Liver (tissue), 10 donors: ENCODE measurements at places on chromosomes 4 and X.

DNA sequence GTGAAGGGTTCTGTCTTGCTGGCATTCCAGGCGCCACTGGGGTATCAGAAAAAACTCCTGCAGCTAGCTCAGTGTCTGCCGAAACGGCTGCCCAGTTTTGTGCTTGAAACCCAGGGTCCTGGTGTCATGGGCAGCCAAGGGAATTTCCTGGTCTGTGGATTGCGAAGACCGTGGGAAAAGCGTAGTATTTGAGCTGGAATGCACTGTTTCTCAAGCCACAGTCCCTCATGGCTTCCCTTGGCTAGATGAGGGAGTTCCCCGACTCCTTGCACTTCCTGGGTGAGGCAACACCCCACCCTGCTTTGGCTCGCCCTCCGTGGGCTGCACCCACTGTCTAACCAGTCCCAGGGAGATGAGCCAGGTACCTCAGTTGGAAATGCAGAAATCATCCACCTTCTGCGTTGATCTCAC lies 40.1 kb downstream of the NOP14 start:
- DNase-seq: no peak
- H3K4me3 ChIP-seq: no peak overlapping the region
- H3K36me3 ChIP-seq: peaks cover 28% of the 10 kb centered on the region
- H3K27me3 ChIP-seq: no peaks in the 10 kb centered on the region
- H3K27ac ChIP-seq: no peak overlapping the region

DNA sequence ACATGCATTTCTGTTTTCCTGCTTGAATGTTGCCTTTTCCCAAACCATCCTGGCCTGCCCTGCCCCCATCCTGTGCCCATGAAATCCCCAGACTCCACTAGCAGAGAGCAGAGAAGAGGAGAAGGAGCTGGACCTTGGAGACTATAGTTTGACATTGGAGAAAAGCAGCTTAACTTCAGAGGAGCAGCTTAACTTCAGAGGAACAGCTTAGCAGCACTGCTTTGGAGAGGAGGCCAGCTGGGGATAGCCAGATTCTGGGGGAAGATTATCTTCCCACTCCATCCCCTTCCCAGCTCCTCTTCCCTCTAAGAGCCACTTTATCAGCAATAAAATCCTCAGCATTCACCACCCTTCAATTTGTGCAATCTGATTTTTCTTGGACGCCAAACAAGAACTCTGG lies 443.0 kb downstream of the PCDH10 start:
- no peaks in the 10 kb centered on the region for H3K27me3 ChIP-seq
- H3K4me3 ChIP-seq: no peak overlapping the region
- H3K4me1 ChIP-seq: no peaks in the 10 kb centered on the region
- H3K27ac ChIP-seq: no peak overlapping the region
- DNase-seq: no peak

DNA sequence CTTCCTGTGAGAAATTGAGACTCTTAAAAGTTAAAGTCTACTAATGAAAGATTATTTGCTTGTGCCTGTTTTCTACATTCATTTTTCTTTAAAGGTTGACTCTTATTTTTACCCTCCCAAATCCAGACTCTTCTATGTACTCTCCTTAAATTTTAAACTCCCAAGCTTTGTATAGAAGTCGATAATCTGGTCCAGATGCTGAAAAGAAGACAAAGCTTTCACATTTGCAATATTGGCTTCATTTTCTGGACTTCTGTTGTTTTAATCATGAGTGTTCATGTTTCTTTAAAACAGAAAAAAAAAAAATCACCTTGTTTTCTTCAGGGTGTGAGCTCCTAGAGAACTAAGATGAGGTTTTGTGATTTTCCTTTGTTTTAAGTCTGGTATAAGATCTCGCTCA lies 53.2 kb upstream of the TBC1D14 start:
- H3K4me3 ChIP-seq: no peak overlapping the region
- H3K27ac ChIP-seq: no peak overlapping the region
- no peak for DNase-seq
- H3K27me3 ChIP-seq: no peaks in the 10 kb centered on the region
- H3K36me3 ChIP-seq: peaks cover 36% of the 10 kb centered on the region

GRCh38 chr4:121233982-121234381 lies 69.9 kb upstream of the TNIP3 start:
- H3K27ac ChIP-seq: no peak overlapping the region
- H3K27me3 ChIP-seq: no peaks in the 10 kb centered on the region
- no peaks in the 10 kb centered on the region for H3K36me3 ChIP-seq
- no peak for DNase-seq
- H3K4me3 ChIP-seq: no peak overlapping the region

GRCh38 chr4:101292901-101293300 lies 54.4 kb downstream of the PPP3CA start:
- no peak overlapping the region for H3K4me3 ChIP-seq
- no peaks in the 10 kb centered on the region for H3K36me3 ChIP-seq
- no peaks in the 10 kb centered on the region for H3K4me1 ChIP-seq
- H3K27me3 ChIP-seq: no peaks in the 10 kb centered on the region
- no peak overlapping the region for H3K27ac ChIP-seq
